ENCODE measurements at places on chromosomes 12 and 14.

- no peak for DNase-seq
Measured at GRCh38 chr14:56995010-56995409, 184.7 kb upstream of the OTX2 start.

- no peak for DNase-seq
Measured at GRCh38 chr14:42174357-42174756, 567.7 kb downstream of the LRFN5 start.

GRCh38 chr12:58961166-58961565 is 40.9 kb upstream of the LRIG3 start:
- DNase-seq = peak; percentile 20

- DNase-seq = no peak
Measured at GRCh38 chr12:89933911-89934310, 225.3 kb upstream of the ATP2B1 start.

GRCh38 chr14:39246618-39247017 is 12.9 kb downstream of the MIA2 start:
- DNase-seq = no peak

GRCh38 chr14:20578325-20578724 is 9.5 kb downstream of the RNASE11 start:
- peak; percentile 83 for DNase-seq

GRCh38 chr14:49526101-49526500 is 60.1 kb downstream of the RPS29 start:
- peak; percentile 55 for DNase-seq

All from neural progenitor cell (in vitro differentiated cells).